Thyroid gland (tissue), 4 donors: ENCODE measurements at places on chromosomes 1 and 21. TPM values are rescaled to one million over a fixed set of nuclear protein-coding genes. Genes with fewer than 3 reads are reported as not detected.

GSTM1 gene
- total RNA-seq, result 23.4 TPM

RGS4 gene
- 2.2 TPM for total RNA-seq

RAP1GAP gene
- 443 TPM for total RNA-seq

DNA sequence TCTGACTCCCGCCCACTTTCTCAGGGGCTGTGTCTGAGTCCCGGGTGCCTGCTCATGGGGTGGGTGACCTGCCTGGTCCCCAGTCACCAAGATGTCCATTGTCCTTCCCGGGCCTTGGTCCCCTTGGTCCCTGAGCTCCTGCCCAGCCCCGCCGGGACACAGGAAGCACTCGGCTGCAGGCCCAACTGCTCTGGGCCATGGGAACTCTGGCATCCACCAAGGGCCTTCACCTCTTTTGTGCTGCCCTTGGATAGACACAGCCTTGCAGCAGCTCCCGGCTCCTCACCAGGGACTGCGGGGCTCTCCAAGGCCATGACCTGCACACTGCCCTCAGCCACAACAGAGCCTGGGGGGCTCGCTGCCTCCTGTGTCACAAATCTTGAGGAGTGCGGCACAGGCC lies 22.1 kb upstream of the MX1 start:
- DNase-seq, result no peak
- no peak overlapping the region for H3K4me3 ChIP-seq
- no peaks in the 10 kb centered on the region for H3K36me3 ChIP-seq
- H3K27ac ChIP-seq, result no peak overlapping the region
- no peaks in the 10 kb centered on the region for H3K4me1 ChIP-seq

GRCh38 chr21:45496151-45496967 lies 45.9 kb downstream of the SLC19A1 start:
- DNase-seq, result no peak
- no peak overlapping the region for H3K27ac ChIP-seq
- H3K4me3 ChIP-seq, result no peak overlapping the region
- H3K27me3 ChIP-seq, result no peaks in the 10 kb centered on the region
- H3K36me3 ChIP-seq, result peaks cover 8% of the 10 kb centered on the region

- no peak overlapping the region for H3K4me3 ChIP-seq
- H3K27me3 ChIP-seq, result no peaks in the 10 kb centered on the region
- DNase-seq, result no peak
- no peaks in the 10 kb centered on the region for H3K36me3 ChIP-seq
Observed at GRCh38 chr1:115365738-115366137, 27.7 kb upstream of the NGF start.

- DNase-seq, result no peak
- H3K27me3 ChIP-seq, result no peaks in the 10 kb centered on the region
- peaks cover 9% of the 10 kb centered on the region for H3K4me1 ChIP-seq
- peaks cover 10% of the 10 kb centered on the region for H3K36me3 ChIP-seq
- no peak overlapping the region for H3K27ac ChIP-seq
- no peak overlapping the region for H3K4me3 ChIP-seq
Observed at GRCh38 chr1:46605232-46605631, 1.2 kb upstream of the MKNK1 start.

GRCh38 chr1:101059945-101060542 lies 34.5 kb upstream of the DPH5 start:
- no peaks in the 10 kb centered on the region for H3K36me3 ChIP-seq
- H3K27ac ChIP-seq, result no peak overlapping the region
- no peaks in the 10 kb centered on the region for H3K4me1 ChIP-seq
- DNase-seq, result no peak
- H3K27me3 ChIP-seq, result no peaks in the 10 kb centered on the region

- H3K27ac ChIP-seq, result no peak overlapping the region
- no peaks in the 10 kb centered on the region for H3K27me3 ChIP-seq
- H3K4me1 ChIP-seq, result no peaks in the 10 kb centered on the region
- H3K36me3 ChIP-seq, result no peaks in the 10 kb centered on the region
- no peak overlapping the region for H3K4me3 ChIP-seq
Observed at GRCh38 chr1:53572065-53572814, 113.0 kb downstream of the DMRTB1 start.

- no peaks in the 10 kb centered on the region for H3K4me1 ChIP-seq
- H3K36me3 ChIP-seq, result no peaks in the 10 kb centered on the region
Observed at GRCh38 chr1:184520336-184520735, 133.5 kb downstream of the C1orf21 start.

DNA sequence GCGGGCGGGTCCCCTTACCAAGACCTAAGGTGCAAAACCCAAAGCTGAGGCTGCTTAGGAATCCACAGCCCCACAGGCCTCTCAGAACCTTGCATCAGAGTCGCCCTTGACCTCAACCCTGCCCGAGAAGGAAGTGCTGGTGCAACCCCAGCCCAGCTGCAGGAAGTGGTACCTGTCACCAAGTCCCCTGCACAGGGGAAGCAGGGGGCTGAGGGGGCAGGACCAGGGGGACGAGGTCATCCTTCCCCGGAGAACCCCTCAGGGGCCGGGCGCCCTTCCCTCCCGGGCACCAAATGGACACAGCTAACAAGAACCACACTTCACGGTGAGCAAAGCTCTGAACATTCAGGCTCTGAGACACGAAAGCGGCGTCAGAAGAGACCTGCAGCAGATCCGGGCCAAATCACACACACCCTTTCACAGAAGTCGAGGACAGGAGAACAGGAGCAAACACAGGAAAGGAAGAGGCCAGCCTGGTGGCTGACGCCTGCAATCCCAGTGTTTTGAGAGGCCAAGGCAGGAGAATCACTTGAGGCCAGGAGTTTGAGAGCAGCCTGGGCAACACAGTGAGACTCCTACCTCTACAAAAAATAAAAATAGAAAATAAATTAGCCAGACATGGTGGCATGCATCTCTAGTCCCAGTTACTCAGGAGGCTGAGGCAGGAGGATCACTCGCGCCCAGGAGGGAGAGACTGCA lies 6.4 kb downstream of the ITGB2 start:
- no peaks in the 10 kb centered on the region for H3K36me3 ChIP-seq
- H3K27me3 ChIP-seq, result no peaks in the 10 kb centered on the region
- H3K4me3 ChIP-seq, result no peak overlapping the region

DNA sequence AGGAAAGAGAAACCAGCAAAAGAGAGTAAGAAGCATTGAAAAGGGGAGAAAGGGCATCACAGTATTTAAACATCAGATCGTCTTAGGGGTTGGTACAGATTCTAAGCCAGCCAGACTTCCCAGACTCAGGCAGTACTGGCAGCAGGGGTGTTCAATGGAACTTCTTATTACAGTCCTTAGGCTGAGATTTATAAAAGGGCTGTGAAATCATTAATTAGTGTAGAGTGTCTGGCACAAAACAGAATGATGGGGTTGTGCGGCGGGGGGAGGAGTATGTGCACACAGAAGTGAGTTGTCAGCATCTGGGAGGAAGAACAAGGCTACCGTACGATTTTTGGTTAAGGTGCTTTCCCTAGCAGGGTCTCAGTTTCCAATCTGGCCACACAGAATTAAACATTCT lies 38.2 kb downstream of the ARHGEF11 start:
- no peaks in the 10 kb centered on the region for H3K36me3 ChIP-seq
- no peak overlapping the region for H3K4me3 ChIP-seq
- DNase-seq, result no peak
- peaks cover 9% of the 10 kb centered on the region for H3K4me1 ChIP-seq

DNA sequence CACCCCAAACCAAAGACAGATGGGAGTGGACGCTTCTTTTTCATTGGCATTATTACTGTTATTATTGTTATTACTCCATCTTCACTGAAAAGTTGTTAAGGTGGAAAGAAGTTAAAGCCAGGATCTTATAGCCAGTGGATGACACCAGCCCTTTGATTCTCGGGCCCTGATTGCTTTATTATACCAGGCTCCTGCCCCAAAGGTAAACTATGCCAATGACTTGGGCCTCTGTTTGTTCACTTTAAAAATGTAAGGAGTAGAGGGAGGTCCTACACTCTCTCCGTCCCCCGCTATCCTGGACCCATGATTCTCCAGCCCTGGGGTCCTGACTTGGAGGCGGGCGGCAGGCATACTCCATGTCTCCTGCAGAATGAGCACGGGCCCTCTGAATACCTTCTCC lies 106.8 kb downstream of the TOMM20 start:
- no peaks in the 10 kb centered on the region for H3K27me3 ChIP-seq
- no peak overlapping the region for H3K4me3 ChIP-seq
- DNase-seq, result no peak
- no peaks in the 10 kb centered on the region for H3K36me3 ChIP-seq
- peaks cover 11% of the 10 kb centered on the region for H3K4me1 ChIP-seq

GRCh38 chr1:27789540-27790041 lies 16.6 kb downstream of the STX12 start:
- no peak overlapping the region for H3K4me3 ChIP-seq
- H3K27me3 ChIP-seq, result no peaks in the 10 kb centered on the region
- H3K4me1 ChIP-seq, result peaks cover 51% of the 10 kb centered on the region
- peaks cover 33% of the 10 kb centered on the region for H3K36me3 ChIP-seq
- H3K27ac ChIP-seq, result peak overlapping the region; percentile 69

DNA sequence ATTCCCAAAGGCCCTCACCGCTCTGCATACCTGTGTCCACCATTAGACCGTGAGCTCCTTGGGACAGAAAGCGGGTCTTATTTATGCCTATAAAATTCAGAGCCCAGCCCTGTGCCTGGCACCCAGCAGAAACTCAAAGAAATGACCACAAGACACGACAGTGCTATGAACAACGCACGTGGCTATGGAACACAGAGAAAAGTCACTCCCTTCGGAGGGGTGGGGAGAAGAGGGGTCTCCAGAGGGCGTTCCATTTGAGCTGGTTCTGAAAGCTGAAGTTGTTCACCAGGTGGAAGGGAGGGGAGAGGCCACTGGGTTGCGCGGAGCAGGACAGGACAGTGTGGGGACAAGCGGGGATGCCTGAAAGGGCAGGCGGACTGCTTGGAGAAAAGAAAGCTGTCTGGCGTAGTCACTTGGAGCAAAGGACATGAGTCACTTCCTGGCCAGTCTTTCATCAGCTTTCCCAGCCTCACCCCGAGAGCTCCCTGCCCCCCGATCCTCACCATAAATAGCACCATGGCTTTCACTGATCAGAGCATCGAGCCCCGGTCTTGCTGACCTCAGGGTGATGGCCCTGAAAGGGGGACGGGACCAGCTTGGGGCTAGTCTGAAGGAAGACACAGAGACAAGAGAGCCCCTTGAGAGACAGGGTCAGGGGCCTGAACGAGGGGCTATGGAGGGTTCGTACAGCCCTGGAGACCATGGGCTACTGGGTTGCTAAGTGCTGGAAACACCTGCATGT lies 28.5 kb downstream of the ECE1 start:
- DNase-seq, result peak; percentile 83
- H3K36me3 ChIP-seq, result peaks cover 13% of the 10 kb centered on the region
- peak overlapping the region; percentile 93 for H3K27ac ChIP-seq
- H3K4me3 ChIP-seq, result no peak overlapping the region
- no peaks in the 10 kb centered on the region for H3K27me3 ChIP-seq

GRCh38 chr1:147591261-147591891 lies 50.1 kb downstream of the BCL9 start:
- H3K27me3 ChIP-seq, result no peaks in the 10 kb centered on the region
- peaks cover 15% of the 10 kb centered on the region for H3K4me1 ChIP-seq
- H3K36me3 ChIP-seq, result no peaks in the 10 kb centered on the region
- no peak overlapping the region for H3K27ac ChIP-seq
- H3K4me3 ChIP-seq, result no peak overlapping the region
- no peak for DNase-seq
